A549 treated with DMSO at 1 μM for 4 hours (cell line): ENCODE measurements at places on chromosomes 1 and 21. TPM values are rescaled to one million over a fixed set of nuclear protein-coding genes. Genes with fewer than 3 reads are reported as not detected.

Gene TMEM183A
- total RNA-seq, result 47.8 to 54.5 TPM (median 50.0 TPM) in 5 replicates

Gene GJA8
- total RNA-seq, result not detected in 5 replicates

Gene MYBPH
- total RNA-seq, result not detected in 5 replicates

Gene MORC3
- 6.8 to 9.6 TPM (median 8.5 TPM) in 5 replicates for total RNA-seq

Gene COA6
- total RNA-seq, result 78.7 to 101 TPM (median 98.6 TPM) in 5 replicates

Gene SARS1
- total RNA-seq, result 95.9 to 105 TPM (median 102 TPM) in 5 replicates

Gene ST6GALNAC3
- 0.31 to 1.2 TPM (median 0.63 TPM) in 5 replicates for total RNA-seq

Gene PTAFR
- 0.24 to 0.38 TPM (median 0.29 TPM) in 5 replicates for total RNA-seq

Gene STIL
- total RNA-seq, result 10.7 to 12.2 TPM (median 11.7 TPM) in 5 replicates

Gene USH2A
- total RNA-seq, result not detected in 5 replicates

Gene PAX7
- total RNA-seq, result 0.38 to 0.56 TPM (median 0.42 TPM) in 5 replicates

Gene PAQR7
- total RNA-seq, result 2.7 to 3.9 TPM (median 3.7 TPM) in 5 replicates

Gene YOD1
- 5.4 to 8.0 TPM (median 6.9 TPM) in 5 replicates for total RNA-seq

Gene PTPN14
- total RNA-seq, result 10.0 to 15.2 TPM (median 14.6 TPM) in 5 replicates

Gene ADAMTS5
- total RNA-seq, result not detected in 5 replicates

Gene SPRR1B
- not detected in 5 replicates for total RNA-seq

Gene HEATR1
- 23.7 to 35.1 TPM (median 30.6 TPM) in 5 replicates for total RNA-seq

Gene MROH7
- total RNA-seq, result not detected in 5 replicates

Gene TMED5
- 30.3 to 42.5 TPM (median 38.2 TPM) in 5 replicates for total RNA-seq

Gene MFSD2A
- total RNA-seq, result 4.0 to 5.9 TPM (median 4.6 TPM) in 5 replicates

Gene AADACL4
- not detected in 5 replicates for total RNA-seq

Gene AADACL3
- total RNA-seq, result not detected in 5 replicates

Gene MNDA
- not detected in 5 replicates for total RNA-seq

Gene LHX4
- 0.39 to 0.65 TPM (median 0.46 TPM) in 5 replicates for total RNA-seq

Gene OR2L3
- not detected in 5 replicates for total RNA-seq

Gene URB1
- total RNA-seq, result 12.0 to 14.3 TPM (median 14.3 TPM) in 5 replicates
